Glomerular endothelial cell (primary cell): ENCODE measurements at places on chromosomes 11 and 22.

GRCh38 chr11:13897646-13898276 is 64.8 kb upstream of the SPON1 start:
- no peak for DNase-seq

- DNase-seq = no peak
These were observed 664.2 kb upstream of the FAT3 start for GRCh38 chr11:91560434-91560833.

- no peak for DNase-seq
These were observed 403.6 kb downstream of the TBC1D22A start for GRCh38 chr22:47166033-47166404.

- DNase-seq = no peak
These were observed 158.7 kb upstream of the SYT13 start for GRCh38 chr11:45444796-45445195.

DNA sequence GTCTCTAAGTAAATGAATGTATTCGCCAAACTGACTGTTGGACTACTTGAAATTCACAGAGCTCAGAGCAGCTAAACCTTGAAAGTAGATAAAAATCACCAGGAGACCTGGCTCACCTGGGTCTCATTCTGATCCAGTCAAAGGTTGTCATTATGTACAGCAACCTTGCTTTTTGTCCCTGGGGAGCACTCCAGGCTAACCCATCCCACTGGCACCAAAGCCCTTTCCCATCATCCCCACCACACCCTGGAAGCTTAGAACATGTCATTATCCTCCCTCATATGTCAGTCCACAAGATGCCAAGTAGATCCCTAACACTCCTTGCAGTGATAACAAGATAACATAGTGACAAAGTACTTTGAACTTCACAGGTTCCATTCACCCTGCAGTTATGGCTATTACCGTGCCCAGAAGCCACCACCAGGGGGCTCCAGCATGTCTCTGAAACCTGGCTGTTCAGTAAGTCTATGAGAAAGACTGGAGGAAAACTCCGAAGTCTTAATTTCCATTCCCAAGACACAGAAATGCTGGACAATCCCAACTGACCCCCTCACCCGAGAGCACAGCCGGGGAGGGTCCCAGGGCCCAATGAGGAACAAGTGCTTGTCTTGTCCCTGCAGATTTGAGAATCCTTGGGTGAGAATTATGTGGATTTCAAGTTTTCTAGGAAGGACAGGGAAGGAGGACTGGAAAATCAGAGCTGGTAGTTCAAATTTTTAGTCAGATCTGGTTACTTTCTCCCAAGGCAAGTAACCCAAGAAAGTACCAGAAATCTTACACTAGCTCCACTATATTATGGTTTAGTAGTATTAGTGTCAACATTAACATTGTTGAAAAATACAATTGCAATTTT is 43.0 kb upstream of the USP47 start:
- peak; percentile 29 for DNase-seq

DNA sequence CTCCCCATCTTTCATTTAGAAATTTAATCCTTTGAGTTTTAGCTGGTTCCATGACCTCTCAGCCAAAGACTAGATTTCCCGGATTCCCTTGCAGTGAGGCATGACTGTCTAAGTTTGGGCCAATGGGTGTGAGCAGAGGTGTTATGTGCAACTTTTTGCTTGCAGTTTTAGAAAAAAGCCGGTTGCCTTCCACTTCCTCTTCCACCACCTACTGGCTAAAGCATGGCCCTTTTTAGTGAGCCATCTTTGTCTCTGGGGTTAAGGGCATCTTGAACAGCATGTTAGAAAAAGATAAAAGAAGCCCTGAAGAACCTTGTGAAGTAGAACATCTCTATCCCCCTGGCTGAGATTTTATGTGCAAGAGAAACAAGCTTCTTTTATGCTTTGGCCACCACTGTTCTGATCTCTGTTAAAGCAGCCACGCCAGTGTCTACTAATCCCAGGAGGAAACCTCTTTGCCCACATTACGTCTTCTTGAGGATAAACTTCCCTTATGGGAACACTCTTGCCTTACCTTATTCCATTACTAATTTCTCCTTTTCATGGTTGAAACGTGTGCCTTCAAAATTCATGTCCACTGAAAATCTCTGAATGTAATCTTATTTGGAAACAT is 279.9 kb downstream of the TENM4 start:
- no peak for DNase-seq

- DNase-seq = no peak
These were observed 13.6 kb downstream of the SLC22A12 start for GRCh38 chr11:64604458-64605243.

DNA sequence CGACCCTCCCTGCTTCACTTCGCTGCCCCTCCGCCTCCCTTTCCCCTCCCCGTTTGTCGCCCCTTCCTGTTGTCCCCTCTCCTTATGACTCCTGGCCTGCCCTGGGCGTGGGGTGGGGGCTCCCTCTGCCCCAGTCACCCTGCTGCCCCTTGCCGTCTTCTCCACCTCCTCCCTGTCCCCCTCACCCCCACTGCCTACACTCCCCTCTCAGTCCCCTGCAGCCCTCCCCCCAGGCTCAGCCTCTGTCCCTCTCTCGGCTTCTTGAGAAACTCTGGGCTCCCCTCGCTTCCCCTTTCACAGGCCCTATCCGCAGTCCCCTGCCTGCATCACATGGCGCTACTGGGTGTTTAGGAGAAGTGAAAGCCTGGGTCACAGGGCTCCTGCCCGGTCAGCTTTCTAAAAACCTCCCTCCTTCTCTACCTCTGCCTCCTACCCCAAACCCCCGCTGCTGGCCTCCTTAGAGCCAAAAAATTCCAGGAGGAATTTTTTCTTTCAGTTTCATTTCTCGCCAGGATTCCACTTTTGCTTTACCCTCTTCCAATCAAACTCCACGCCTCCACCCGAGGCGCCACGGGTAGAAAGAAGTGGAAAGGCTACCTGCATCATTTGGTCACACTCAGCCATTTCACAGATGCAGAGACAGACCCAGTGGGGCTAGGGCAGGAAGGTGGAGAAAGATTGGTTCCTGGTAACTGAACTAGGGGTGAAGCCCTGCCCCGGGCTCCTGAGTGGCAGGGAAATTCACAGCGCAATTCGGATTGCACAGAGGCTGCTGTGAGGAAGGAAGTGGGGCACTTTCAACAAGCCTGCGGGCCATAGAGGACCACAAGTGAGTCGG is at the start of gene SLC15A3:
SLC15A3 (minus strand) TSS at position 273 of the 838 bp plus-strand sequence. CDS start 625 bp downstream, outside the sequence.
- no peak for DNase-seq

DNA sequence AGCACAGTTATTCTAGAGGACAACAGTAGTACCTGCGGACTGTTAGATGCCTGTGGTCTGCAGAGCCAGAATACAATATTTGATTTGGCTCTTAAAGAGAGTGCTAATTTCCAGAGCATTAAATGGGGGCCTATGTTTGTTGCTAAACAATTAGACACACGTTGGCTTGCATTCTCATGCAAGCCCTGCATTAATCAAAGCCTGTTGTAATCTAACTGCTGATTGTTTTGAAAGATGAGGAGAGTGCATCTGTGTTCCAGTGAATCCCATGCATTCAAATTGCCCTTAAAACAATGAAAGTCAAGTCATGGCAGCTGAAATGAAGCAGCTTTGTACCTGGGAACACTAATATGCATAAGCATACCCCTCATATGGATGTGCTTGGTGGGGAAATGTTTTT is 419.4 kb downstream of the DYNC2H1 start:
- no peak for DNase-seq

DNA sequence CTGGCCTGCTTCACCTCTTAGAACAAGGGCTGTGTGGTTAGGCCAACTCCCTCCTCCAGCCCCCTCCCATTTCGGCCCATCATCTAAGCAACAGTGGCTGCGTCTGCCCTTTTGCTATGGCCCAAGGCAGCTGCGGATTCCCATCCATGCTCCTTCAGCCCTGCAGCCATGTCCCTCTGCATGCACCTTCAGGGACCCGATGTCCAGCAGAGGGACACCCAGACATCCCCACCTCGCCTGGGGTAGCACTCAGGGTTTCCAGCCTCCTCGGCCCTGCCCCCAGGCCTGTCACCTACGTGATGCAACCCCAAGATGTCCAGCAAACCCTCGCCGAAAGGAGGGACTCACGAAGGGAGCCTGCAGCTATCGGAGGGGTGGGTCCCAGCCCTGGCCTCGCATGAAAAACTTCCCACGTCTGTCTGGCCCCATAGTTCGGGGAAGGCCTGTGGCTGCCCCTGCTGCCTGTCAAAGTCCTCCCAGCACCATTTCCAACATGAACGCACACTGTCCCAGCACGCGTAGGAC is 194.4 kb downstream of the CTTN start:
- no peak for DNase-seq

GRCh38 chr22:22877523-22878210 is 9.9 kb upstream of the IGLL5 start:
- peak; percentile 10 for DNase-seq

DNA sequence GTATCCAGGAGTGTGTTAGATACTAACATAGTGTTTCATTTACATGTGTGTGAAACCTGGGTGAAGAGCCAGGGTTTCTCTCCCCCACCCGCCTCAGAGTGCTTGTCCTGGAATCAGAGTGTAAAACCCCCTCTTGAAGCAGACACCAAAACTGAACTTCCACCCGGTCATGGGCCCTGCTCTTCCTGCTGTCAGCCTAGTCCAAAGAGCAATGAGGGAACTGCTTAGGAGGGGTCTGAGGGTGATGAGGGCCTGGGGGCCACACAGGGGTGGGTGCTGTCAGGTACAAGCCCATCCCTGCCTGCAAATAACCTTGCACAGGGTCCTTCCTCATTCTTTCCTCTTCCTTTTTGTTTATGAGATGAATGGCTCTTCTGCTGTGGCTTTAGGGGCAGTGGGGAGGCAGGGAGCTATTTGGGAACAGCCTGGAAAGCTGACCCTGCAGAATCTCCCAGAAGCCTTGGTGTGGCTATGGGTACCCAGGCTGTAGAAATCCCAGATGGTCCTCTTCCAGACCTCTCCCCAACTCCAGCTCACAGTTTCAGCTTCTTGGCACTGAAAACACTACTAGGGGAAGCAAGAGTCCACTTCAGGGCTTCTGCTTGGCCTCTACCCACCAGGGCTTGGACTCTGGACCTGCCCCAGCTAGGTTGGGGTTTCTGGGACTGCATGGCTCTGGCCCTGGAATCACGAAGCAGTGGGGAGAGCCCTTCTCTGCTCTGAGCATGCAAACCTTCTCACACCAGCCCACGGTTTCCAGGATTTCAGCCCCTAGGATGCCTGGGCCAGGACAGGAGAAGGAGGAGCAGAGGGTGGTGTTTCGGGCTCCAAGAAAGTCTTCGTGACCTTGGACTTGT is 8.5 kb downstream of the BATF2 start:
- DNase-seq = no peak
